Mesothelial cell of epicardium (in vitro differentiated cells): ENCODE measurements at places on chromosomes 5 and 9.

DNA sequence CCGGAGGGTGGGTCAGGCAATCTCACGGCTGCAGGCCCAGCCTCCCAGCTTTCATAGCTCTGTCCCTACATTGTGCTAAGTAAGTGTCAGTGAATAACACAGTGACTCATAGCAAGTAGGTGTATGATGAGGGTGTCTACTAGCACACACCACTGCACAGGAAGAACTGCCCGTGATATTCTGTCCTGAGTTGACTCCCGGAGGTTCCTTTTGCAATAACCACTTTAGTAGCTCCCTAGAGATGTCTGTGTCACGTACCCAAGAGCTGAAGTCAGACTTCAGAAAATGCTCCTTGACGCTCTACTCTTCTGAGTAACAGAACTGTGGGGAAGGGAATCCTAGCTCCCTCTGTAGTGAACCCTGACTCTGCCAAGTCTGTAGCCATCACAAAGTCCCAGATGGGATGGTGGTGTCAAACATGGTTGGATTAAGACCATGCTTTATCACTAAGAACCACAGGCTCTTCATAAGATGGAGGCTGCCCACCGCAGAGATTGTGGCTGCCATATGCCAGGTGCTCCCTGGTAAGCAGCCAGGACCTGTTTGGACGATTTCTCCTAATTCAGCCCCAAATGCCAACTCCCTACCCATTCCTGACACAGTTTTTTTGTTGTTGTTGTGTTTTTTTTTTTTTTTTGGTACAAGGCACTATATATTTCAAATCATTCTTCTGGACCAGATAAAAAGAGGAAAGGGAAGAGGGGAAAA lies 352.6 kb upstream of the PANK3 start:
- DNase-seq = no peak

DNA sequence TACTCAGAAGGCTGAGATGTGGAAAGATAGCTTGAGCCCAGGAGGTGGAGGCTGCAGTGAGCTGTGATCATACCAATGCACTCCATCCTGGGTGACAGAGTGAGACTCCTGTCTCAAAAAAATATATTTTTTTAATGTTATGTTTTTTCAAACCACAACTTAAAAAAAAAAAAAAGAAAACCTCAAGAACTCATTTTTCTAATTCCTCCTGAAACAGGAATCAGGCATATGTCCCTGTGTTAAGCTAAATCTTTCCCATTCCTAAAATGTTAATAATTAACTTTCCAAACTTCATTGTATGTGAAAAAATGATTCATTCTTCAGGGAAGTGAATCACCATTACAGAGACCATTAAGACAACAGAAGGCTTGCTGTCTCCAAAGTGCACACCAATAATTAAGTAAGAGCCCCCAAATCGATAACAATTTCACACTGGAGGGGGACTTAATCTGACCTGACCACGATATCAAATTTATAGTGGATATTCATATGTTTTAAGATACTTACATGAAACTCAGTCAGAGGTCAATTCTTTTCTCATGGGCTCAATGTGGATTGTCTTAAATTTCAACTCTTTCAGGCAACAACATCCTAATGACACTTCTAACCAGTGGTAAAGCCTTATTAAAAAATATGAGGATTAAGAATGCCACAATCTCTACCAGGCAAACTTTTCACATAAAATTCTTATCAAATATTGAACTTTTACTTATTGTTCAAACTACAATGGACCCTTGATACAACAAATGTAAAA lies 5.2 kb downstream of the CEMIP2 start:
- DNase-seq = no peak

DNA sequence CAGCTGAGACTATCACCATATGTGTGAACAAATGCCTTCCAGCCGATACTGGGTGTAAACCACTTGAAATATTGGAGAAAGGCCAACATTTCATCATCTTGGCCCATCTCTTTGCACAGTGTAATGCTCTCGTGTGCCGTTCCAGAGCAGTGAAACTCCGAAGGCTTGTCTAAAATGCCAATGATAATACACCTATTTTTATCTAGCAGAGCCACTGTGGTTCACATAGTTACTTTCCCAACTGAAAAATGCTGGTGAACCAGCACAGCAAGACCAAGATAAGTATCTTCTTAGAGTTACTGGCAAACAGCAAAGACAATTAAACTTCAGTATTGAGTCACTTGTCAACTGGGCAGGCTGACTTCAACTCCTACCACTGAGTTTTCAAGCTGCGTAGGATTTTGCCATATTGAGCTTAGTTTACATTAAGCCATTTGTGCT lies 379.9 kb upstream of the ACTBL2 start:
- DNase-seq = no peak

- DNase-seq = no peak
These were observed 373.2 kb upstream of the ACTBL2 start for GRCh38 chr5:57855831-57856230.

DNA sequence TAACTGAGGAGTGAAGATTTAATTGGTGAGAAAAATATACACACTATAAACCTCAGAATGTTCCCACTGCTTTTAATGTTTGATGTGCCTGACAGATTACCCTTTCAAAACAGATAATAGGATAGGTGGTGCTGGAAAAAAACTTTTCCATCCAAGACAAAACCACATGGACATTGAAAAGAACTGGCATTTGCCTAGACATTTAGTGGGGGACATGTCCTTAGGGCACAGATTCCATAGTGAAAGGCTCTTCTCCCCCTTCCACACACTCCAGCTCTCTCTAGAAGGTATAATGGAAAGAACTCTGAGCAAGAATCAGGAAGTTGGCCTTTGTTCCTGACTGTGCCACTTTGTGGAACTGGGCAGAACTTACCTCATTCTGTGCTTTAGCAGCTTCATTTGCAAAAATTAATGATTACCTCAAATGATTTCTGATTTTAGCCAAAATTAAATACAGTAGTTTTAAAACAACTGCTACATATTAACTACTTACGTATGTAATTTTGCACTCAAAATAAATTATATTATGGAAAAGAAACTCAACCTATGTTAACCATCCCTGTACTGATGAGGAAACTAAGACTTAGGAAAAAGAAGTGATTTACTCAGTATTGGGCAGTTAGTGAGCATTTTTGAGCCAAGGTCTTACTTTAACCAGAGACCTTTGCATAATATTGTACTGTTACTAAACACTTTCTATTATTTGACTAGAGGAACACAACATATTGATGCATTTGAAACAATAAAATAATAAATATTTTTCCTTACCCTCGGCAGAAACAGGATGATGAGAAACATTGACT lies 43.3 kb downstream of the TMC1 start:
- no peak for DNase-seq

DNA sequence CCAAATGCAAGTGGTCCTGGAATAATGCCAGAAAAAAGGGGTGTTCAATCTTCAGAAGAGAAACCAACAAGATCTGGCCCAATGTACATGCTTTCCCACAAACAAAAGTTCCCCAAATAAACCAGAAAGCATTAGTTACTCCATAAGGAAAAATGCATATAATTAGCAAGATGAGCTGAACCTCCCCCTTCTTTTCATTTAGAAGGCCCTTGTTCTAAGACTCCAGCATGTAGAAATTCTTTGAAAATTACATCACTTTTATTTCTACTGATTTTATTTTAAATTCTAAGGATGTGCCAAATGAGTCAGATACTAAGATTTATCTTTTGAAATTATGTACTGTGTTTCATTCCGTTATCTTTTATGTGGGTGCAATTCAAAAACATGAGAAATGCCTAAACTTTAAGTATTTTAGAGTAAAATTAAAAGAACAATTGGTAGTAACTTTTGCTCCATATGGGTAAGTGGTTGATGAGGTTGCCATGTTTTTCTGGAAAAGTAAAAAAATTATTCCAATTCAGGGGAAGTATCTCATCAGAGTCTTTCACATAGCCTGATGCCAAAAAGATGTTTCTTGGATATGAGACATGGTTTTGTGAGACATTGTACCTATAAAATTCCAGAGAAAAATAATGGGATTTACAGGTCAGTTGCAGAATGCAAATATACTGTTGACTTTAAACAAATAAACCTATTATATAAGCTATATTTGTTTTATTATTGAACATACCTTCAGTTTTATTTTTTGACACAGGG lies 106.5 kb upstream of the CCDC112 start:
- DNase-seq = no peak
